Stimulated activated CD8-positive, alpha-beta memory T cell treated with anti-CD3 and anti-CD28 coated beads, Interleukin-4, amount 100 ng/mL, for 4 hours (primary cell): ENCODE measurements at places on chromosomes 2 and 18.

GRCh38 chr2:233907627-233908026, 9.5 kb upstream of the TRPM8 start:
- no peak for DNase-seq

GRCh38 chr2:57373530-57373929, 673.1 kb upstream of the VRK2 start:
- no peak for DNase-seq

DNA sequence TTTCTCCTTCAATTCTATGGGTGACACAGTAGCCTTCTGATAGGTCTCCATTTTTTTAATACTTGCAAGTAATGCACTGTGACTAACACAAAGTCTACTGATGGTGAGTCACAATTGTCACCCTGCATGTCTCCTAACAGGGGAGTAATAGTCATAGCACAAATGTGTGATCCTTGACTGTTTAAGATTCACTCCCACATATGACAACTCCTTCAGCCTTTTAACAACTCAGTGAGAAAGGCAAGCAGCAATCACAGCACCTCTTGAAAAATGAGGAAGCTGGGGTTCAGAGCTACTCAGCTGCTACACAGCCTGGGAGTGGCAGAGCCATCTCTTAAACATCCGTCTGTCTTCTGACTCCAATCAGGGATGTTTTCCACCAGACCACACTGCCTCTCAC, 63.8 kb downstream of the EHD3 start:
- no peak for DNase-seq

DNA sequence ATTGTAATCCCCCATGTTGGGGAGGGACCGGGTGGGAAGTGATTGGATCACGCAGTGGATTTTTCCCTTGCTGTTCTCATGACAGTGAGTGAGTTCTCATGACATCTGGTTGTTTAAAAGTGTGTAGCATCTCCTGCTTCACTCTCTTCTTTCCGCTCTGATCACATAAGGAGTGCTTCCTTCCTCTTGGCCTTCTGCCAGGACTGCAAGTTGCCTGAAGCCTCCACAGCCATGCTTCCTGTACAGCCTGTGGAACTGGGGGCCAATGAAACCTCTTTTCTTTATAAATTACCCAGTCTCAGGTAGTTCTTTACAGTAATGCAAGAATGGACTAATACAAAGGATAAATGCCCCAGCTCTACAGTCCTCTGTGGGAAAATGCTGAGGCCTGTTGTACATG, 437.5 kb upstream of the NXPH2 start:
- no peak for DNase-seq

- DNase-seq = no peak
Measured at GRCh38 chr2:221262651-221263050, 309.5 kb downstream of the EPHA4 start.
